Sigmoid colon (tissue), 7 donors: ENCODE measurements at places on chromosomes 13 and 19. TPM values are rescaled to one million over a fixed set of nuclear protein-coding genes. Genes with fewer than 3 reads are reported as not detected.

NCAN gene
- not detected for total RNA-seq

MYH14 gene
- total RNA-seq: 0.16 TPM

ACER1 gene
- not detected for total RNA-seq

MUC16 gene
- not detected for total RNA-seq

- H3K36me3 ChIP-seq: no peaks in the 10 kb centered on the region
- H3K4me3 ChIP-seq: peak overlapping the region; percentile 26
- H3K4me1 ChIP-seq: peaks cover 27% of the 10 kb centered on the region
- DNase-seq: peak; percentile 50
- no peak overlapping the region for H3K27ac ChIP-seq
- H3K27me3 ChIP-seq: peaks cover 100% of the 10 kb centered on the region
Observed at GRCh38 chr13:112073245-112074138, 6.5 kb downstream of the SOX1 start.

AP1M2 gene
- total RNA-seq: not detected
